ENCODE measurements at places on chromosomes 2 and 18.
A peak's percentile ranks its signal among the peaks of the same experiment; 100 is the strongest.

DNA sequence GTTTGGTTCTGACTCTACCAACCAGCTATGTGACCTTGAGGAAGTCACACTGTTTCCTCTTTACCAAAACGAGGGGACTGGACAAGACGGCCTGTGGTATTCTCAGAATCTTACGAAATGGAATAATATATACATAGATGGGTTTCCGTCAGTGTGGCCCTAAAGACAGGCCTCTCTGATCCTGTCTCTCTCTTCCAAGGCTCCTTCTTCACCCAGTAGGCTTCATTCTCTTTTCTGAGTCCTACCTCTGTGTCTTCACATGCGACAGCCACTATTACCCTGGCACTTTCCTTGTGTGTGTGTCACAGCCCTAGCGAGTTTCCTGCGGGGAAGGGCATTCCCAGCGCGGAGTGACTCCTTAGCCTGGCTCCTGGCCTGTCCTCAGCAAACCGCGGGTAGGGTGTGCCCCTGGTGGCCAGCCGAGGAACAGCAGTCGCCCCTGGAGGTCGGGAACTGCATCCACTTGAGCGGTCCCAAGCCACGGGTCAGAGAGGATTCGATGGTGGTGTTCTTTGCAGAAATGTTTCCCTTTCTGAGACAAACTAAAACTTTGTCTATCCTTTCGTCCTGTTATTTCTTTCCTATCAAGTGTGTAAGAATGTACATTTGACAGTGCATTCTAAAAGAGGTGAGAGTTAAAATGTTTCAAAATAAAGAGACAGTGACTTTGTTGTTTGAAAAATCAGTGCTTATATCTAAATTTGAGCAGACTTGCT, 63.3 kb downstream of the RAB31 start:
- peak; percentile 88 for DNase-seq

GRCh38 chr2:9238591-9239326, 32.1 kb downstream of the ASAP2 start:
- no peak for DNase-seq

GRCh38 chr2:9422321-9423099, 818 bp downstream of the ITGB1BP1 start:
- DNase-seq = no peak

DNA sequence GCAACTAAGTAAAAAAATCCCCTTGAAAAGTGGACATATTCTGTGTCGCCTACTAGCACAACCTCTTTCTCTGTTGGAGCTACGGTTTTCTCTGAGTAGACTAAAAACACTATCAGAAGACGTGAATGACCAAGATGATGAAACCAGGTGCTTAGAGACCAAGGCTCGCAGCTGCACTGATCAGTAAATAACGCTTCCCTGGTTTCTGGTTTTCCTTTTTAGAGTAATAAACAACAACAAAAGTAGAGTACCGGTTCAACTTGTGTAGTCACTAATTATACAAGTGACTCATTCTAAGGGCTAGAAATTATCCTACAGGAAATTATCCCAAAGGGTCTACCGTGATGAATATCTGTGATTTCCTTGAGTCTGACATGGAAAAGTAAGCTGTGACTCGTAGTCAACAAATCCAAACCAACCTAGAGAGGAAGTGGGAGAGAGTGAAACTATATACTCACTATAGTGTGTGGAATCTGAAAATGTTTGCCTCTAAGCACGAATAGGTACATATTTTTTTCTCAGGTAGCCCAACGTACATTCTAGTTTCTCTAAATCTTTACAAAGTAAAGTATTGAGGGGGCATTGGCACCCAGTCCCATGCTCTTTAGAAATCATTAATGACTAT, 17.8 kb downstream of the RASGRP3 start:
- no peak for DNase-seq

DNA sequence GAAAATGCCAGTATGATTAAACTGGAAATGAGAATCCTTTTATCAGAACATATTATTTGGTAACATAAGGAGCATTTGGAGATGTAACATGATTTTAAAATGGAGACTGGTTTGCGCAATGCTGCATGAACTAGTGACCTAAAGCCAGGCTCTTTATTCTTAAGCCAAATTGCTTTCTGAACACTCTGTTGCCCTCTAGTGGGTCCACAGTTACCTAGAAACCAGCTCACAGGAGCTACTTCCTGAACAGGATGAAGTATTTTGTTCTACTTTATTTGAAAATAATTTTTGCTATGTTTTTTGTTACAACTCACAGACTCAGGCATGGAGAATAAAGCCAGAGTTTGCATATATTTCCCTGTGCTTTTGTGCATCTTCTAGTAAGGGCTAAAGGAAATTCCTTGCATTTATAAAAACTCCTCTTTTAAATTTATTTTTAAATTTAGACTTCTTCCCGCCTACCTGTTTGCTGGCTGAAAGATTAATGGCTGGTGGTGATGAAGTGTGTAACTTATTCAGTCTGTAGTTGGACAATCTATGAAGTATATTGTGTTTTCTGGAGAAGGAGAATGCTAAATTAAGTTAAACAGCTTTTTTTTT, 146.7 kb downstream of the PARD3B start:
- no peak for DNase-seq

DNA sequence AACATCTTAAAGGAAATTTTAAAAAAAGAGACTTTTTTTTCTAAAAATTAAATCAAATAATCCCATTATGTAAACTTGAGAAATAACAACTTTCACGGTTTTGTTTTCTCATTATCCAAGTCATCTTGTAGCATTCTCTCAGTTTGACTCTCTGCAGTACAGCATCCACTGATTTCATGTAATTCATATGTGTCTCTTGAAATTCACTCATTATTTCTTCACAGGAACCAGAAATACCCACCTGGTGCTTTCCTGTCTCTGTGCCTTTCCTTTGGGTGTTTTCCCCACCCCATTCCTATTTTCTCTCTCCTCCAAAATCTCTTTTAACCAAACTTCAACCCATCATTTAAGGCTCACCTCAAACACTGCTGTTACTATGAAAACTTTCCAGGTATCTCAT, 116.1 kb upstream of the STK17B start:
- no peak for DNase-seq

All from coronary artery (tissue), 2 donors.